ENCODE measurements at places on chromosomes 7 and 10.

DNA sequence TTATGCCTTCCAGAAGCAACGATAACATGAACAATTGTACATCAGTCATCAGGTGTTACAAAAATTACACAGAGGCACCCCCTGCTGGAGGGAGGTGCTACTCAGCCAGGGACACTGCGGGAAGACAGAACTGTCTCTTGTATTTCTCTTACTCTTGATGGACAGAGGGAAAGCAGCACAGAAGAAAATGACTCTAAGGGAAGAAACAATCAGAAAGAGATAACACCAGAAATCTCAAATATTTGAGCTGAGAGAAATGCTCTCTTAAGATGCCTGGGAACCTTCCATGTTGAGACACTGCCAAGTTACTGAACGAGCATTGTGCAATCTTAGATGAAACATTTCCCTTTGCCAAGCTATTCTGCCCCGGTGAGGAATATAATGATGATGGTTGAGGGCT lies 227.6 kb upstream of the NPSR1 start:
- no peak for DNase-seq

- DNase-seq, result no peak
These were observed 831.0 kb downstream of the NXPH1 start for GRCh38 chr7:9264395-9264794.

DNA sequence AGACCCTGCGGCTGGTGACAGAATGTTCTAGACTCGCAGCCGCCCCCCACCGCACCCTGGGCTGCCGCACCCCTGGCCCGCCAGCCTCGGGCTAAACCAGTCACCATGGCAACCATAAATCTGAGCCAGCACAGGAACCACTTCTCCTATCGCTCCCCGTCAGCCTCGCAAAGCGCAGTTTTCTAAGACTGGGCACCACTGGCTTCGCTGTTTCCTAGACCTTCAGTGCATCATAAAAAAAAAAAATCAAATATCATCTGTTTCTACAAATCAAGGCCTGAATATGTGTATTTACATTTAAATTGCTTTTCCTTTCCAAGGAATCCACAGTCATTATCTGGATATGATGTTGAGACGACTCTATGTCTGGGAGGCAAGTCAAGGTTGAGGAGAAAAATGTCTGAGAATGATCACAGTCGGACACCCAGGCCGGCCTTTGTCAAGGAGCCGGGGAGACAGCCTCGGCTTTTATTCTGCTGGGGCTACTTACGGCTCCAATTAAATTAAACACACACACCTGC lies 99.9 kb downstream of the PTPRN2 start:
- DNase-seq, result no peak

GRCh38 chr7:55469271-55469681 lies 103.0 kb downstream of the VOPP1 start:
- DNase-seq, result no peak

GRCh38 chr7:138458576-138459412 lies 1.3 kb upstream of the TRIM24 start:
- DNase-seq, result no peak

DNA sequence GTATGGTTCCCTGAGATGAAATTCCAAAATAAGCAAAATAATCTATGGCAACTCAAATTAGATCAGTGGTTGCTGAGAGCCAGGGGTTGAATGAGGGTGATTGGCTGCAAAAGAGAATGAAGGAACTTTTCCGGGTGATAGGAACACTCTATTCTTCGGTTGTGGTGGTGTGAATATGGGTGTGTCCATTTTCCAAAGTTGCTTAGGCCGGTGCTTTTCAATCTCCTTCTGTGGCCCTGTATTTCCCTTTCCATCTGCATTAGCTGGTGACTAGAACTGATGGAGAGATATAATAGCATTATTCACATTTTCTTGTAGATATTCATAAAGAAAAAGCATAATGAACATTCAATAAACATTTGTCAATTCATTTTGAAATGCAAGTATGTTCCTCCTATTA lies 382.9 kb downstream of the TFEC start:
- no peak for DNase-seq

Measured in heart left ventricle (tissue), 16 donors.